ENCODE measurements at places on chromosomes 6 and 20.
A peak's percentile ranks its signal among the peaks of the same experiment; 100 is the strongest.

DNA sequence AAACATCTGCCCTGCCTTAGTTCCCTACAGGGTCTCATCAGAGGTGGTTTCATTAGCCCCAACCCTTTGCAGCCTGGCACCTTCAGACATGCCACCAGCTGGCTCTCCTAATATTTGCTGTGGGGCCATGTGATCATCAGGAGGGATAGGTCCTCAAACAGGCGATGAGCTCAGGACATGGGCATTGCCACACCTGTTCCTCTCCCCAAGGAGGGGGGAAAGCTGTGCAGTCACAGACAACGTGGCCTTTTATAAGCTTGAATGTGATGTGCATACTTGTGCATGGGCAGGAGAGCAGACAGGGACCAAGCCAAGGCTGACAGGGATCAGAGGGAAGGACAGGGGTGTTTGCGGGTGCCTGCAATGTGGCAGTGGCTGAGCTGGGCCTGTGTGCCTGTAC is 78.8 kb upstream of the ZNFX1 start:
- no peak for DNase-seq

GRCh38 chr6:163389354-163389753 is 25.2 kb upstream of the QKI start:
- DNase-seq: no peak

DNA sequence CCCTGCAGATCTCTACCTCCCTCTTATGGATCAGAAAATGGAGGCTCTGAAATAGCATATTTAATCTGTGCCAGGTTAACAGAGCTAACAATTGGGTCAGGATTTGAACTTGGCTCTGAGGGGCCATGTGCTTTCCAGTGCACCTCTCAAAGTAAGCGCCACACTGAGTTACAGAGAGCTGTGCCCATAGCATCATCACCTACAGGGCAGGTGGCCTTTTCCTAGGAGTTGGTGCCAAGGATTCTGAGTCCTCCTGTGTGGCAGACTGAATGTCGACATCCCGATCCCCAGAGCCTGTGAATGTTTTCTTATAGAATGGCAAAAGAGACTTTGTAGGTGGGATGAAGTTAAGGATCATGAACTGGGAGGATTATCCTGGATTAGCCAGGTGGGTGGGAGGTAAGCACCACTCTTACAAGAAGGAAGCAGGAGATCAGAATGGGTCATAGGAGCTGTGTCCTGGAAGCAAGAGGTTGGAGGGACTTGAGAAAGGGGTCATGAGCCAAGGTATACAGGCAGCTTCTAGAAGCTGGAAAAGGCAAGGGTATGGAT is 68.0 kb upstream of the TBC1D7 start:
- no peak for DNase-seq

DNA sequence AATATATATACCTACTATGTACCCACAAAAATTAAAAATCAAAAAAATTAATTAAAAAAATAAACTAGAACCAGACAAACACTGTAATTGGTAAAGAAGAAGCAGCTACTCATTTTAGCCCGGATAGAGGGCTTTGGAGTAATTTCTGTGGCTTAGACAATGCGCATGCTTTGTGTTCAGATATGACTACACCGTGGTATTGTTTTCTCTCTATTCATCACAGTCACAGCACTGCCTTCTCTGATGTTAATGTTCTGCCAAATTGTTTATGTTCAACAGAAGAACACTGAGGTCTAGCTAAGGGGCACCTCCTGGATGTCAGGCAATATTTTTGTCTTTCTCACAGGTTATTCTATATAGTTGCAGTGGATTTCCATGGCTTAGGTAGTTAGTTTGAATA is 77.5 kb upstream of the GJE1 start:
- DNase-seq: no peak

- DNase-seq: no peak
Measured at GRCh38 chr20:52959125-52959524, 13.0 kb upstream of the TSHZ2 start.

GRCh38 chr6:79506251-79506650 is 31.0 kb downstream of the LCA5 start:
- no peak for DNase-seq

GRCh38 chr6:56714982-56715456 is 72.3 kb upstream of the DST start:
- no peak for DNase-seq

- DNase-seq: no peak
Measured at GRCh38 chr20:32168184-32168910, 39.2 kb downstream of the PLAGL2 start.

- DNase-seq: no peak
Measured at GRCh38 chr6:356828-357251, 34.7 kb upstream of the IRF4 start.

- DNase-seq: no peak
Measured at GRCh38 chr6:45054610-45055009, 273.5 kb upstream of the RUNX2 start.

DNA sequence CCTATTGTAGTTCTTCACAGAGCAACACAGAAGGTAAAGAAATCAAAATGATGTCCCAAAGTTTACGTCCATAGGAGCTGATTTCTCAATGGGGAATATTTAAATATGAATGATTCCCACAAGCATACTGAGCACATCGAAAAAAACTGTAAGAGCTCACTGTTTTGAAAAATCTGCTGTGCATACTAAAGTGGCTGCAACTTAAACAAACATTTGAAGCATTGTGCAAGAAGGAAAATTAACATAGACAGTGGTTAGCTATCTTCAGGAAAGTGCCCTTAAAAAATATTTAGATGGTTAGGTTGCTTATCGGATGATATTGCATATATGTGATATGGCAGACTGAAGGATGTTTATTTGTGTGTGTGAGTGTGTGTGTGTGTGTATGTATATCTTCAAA is 747.6 kb downstream of the RFPL4B start:
- no peak for DNase-seq

DNA sequence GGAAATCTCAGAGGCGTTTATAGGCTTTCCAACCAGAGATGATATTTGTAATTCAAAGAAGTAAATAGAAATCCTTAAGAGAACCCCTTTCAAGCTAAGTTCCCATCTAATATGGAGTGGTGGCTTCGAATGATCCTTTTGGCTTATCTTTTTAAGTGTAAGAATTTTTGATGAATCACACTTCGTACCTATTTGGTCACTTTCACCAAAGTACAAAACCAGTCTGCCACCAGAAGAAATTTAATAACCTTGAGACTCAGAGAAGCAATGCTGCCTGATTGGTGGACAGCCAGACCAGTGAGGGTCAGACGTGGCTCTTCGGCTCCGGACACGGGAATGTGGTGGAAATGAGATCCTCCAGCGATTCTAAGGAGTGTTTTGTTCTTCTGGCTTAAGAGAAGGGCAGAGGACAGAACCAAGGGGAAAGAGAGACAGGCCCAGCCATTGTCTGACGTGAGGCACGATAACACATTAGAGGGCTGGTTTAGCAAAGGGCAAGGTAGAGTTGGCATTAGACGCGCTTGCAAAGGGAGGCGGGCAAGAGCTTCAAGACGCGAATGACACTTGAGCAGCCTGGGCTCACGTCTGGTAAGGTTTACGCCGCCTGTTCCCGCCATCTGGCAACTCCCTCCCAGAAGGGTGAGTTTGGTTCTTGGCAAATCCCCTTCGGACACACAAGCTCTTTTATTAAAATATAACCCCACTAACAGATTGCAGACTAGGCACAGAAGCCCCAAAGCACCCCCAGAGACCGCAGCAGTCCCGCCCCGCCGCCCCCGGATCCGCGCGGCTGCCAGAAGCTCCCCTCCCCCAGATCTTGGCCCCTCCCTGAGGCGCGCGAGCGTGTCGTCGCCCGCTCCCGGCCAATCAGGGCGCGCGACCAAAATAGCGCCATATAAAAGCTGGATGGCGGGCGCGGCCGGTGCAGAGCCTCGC is 50.0 kb upstream of the EZR start:
- peak; percentile 96 for DNase-seq

DNA sequence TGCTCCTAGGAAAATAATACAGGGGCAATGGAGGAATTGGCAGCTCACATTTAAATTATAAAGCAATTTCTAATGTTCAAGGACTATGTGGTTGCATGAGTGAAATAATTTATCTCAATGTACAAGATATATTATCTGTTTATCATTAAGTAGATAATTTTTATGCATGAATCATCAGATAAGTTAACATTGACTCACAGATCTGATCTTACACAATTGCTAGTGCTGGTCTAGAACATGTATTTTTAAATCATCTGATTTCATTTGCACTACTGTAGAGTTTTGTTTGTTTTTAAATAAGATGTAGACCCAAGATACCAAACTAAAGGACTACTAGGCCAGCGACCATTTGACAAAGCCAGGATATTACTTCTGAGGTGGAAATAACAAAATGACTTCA is 199.2 kb downstream of the BMP2 start:
- DNase-seq: no peak

DNA sequence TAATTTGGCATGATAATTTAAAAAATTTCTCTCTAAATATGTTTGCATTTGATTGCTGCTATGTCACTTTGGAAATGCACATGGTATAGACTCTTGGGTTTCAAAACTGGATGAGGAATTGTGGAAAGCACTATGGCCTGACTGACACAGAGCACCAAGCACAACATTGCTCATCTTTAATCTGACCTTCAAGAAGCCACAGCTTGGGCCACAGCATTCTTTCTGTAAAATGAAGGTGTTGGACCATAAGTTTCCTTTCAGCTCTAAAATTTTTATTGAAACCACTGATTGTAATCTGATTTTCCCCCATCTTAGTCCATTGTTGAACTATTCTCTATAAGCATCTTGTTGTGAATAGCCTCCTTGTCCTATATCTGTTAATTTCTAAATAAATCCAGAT is 41.0 kb downstream of the QKI start:
- DNase-seq: no peak

DNA sequence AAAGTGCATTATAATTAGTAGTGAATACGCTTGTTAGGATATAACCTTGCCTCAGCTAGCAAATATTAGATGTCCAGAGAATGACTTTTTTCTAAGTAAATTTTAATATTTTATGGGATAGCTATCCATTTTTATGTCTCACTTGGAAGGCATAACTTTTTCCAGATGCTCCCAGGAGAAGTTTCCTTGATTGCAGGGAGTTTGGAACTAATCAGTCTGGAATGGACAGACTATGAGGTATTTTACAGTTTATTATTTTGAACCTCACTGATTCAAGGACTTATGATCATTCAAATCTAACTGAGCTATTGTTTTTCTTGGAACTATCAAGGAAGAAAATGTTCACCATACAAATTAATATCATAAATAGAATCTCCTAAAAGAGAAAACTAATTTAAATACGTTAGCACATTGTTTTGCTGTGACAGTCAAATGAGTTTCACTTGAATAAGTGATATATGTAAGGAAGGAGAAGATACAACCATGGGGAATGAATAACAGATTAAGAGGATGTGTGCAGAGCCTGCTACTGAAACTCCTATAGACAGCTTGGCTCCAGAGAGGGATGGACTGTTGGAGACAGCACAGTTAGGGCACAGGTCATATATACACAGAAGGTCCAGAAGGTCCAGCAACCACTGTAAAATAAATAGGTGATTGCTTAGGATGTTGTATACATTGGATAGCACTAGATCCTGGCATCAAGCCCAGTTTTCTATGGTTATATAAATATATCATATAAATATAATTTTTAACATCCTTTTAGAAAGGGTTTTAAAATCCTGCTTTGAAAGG is 20.6 kb upstream of the LCA5 start:
- no peak for DNase-seq

GRCh38 chr6:86942769-86943516 is 5.6 kb downstream of the HTR1E start:
- DNase-seq: no peak

DNA sequence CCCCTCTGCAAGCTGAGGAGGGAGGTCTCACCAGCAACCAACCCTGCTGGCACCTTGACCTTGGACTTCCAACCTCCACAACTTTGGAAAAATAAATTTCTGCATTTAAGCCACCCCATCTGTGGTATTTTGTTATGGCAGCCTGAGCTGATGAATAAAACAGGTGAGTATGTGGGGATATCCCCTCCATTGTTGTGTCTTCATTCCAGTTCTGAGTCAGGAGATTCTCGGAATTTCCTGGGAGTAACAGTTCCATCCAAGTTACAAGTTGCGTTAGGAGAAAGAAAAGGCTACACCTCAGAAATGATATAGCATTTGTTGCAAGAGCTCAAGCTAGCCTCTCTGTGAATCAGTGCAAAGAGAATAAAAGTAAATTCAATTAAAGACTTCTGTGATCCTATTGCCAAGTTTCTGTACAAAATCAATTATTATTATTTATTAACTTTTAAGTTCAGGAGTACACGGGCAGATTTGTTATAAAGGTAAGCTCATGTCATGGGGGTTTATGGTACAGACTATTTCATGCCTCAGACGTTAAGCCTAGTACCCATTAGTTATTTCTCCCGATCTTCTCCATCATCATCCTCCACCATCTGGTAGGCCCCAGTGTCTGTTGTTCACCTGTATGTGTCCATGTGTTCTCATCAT is 153.0 kb downstream of the NKAIN2 start:
- no peak for DNase-seq

- no peak for DNase-seq
Measured at GRCh38 chr6:44012078-44012493, 115.2 kb downstream of the MRPL14 start.

DNA sequence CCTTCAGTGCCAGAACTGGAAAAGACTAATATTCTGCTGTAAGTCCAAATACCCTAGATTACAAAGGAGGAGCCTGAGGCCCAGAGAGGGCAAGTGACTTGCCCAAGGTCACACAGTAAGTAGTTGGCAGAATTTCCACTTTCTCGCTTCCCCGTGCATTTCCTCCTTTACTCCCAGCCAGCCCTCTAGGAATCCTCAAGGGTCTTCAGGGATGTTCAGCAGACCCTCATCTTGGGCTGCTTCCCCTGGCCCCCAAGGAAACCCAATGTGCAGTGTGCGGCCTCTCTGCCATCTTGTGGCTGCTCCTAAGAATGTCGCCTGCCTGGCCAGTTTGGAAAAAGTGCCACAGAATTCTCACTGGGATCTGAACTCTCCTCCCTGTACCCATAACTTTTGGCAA is 217.7 kb upstream of the LRFN2 start:
- no peak for DNase-seq

GRCh38 chr6:12961761-12962160 is 245.2 kb downstream of the PHACTR1 start:
- DNase-seq: no peak

- no peak for DNase-seq
Measured at GRCh38 chr6:159321267-159321666, 152.1 kb downstream of the FNDC1 start.

DNA sequence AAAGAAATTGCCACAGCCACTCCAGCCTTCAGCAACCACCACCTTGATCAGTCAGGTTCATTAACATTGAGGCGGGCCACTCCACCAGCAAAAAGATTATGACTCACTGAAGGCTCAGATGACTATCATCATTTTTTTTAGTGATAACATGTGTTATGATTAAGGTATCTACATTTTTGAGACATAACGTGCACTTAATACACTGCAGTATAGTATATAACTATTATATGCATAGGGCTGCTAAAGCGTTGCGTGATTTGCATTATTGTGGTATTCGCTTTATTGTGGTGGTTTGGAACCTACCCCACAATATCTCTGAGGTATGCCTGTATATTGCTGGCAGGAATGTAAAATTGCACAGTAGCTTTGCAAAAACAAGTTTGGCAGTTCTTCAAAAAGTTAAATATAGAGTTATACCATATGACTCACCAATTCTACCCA is 6.8 kb upstream of the RIPK1 start:
- no peak for DNase-seq
